ENCODE measurements at places on chromosomes 2 and 18.

DNA sequence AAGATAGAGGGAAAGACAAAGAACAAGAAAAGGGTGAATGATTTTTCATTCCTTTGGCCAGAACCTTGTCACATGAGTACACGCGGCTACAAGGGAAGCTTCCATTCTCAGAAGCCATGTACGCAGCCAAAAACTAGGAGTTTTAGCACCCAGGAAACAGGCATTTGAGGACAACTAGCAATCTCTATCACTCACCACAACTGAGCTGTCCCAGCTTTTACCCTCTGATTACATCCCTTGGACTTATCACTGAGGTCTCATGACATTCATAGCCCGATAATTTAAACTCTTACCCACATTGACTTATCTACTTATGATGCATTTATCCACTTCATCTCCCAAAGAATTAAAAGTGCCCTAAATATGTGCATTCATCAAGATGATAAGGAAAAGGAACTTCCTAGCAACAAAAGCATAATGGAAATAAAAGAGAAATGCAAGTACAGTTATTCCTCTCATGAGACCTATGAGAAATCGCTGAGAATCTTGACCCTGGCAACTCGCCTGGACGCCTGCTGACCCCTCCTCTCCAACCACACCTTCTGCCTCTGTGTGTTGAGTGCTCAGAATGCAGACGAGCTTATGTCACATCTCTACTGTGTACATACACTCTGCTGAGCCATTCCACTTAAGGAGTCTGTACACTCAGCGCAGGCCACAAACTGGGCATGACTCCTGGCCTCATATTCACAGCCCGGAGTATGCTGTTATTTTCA lies 28.7 kb upstream of the MFSD6 start:
- DNase-seq: no peak

DNA sequence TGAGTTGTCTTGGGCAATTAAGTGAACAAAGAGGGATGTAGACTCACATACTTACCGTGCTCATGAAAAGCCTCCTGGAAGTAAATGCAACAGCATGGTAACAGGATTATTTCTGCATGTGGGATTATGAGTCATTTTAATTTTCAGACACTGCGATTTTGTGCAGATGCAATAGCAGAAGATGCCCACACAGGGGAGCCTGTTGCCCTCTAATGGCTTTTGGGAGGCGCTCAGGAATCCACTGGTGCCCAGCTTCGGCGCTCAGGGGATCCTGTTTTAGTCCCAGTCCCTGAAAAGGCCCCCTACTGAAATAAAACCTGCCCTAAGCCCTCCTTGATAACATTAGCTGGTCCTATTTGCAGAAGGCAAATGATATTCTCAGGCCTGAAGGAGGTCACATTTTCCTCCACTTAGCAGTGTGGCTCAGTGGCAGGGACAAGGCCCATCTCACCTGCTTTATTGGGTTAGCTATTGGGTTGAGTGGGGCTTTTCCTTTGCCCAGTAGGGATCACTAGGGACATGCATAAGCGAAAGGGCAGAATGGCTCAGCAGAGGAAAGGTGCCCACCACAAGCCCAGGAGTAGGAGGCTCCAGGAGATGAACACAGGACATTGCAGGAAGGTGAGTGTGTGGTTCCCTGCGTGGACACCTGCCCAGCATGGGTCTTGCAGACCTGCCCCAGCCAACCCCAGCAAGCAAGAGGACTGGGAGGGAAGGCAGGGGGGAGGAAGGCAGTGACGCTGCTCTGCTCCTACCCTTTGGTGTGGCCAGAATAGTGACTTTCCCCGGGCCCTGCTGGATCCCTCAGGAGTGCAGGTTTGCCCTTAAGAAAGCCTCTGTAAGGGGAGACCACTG lies 26.5 kb upstream of the KCNS3 start:
- peak; percentile 71 for DNase-seq

DNA sequence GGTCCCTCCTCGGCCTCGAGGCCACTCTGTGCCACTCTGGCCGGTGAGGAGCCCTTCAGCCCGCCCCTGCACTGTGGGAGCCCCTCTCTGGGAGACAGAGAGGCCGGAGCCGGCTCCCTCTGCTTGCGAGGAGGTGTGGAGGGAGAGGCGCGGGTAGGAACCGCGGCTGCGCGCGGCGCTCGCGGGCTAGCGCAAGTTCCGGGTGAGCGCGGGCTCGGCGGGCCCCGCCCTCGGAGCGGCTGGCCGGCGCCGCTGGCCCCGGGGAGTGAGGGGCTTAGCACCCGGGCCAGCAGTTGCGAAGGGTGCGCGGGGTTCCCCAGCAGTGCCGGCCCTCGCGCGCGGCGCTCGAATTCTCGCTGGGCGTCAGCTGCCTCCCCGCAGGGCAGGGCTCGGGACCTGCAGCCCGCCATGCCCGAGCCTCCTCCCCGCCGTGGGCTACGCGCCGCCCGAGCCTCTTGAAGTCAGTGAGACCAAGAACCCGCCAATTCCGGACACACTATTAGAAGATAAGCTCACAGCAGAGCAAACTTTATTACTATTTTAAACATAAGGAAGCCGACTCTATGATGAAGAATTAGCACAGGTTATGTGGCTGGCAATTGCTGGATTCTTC lies 825.8 kb upstream of the FANCL start:
- DNase-seq: no peak

- DNase-seq: no peak
Observed at GRCh38 chr2:102630458-102630857, 11.1 kb downstream of the SLC9A2 start.

GRCh38 chr2:62569907-62570841 lies 64.2 kb upstream of the TMEM17 start:
- DNase-seq: no peak

DNA sequence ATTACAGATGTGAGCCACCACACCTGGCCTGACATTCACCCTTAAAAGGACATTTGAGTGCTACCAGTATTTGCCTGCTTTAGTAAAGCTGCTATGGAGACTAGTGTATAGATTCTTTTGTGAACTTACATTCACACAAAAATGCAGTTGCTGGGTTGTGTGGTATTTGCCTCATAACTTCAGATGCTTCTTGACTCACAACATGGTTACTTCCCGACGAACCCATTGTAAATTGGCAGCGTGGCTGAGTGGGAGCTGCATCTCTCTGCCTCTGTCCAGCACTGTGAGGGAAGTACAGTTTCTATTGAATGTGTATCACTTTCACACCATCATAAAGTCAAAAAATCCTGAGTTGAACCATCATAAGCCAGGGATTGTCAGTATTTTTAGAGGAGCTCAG lies 56.9 kb downstream of the RRM2 start:
- no peak for DNase-seq

- DNase-seq: no peak
Observed at GRCh38 chr2:150145299-150145692, 342.2 kb downstream of the RND3 start.

DNA sequence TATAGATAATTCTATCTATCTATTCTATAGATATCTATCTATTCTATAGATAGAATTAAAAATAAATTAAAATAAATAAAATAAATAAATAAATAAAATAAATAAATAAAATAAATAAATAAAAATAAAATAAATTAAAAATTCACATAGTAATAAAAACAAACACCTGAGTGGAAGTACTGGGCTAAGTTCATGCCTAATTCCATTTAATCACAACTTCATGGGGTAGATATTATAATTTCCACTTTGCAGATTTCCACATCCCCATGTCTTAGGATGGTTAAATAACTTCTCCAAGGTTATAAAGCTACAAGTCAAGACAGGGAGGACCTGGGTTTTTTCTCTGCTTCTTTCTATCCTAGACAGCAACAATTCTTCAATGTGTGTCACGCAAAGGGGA lies 261.4 kb upstream of the MEX3C start:
- DNase-seq: no peak

GRCh38 chr18:23537274-23537673 lies 34.0 kb downstream of the RMC1 start:
- DNase-seq: no peak

DNA sequence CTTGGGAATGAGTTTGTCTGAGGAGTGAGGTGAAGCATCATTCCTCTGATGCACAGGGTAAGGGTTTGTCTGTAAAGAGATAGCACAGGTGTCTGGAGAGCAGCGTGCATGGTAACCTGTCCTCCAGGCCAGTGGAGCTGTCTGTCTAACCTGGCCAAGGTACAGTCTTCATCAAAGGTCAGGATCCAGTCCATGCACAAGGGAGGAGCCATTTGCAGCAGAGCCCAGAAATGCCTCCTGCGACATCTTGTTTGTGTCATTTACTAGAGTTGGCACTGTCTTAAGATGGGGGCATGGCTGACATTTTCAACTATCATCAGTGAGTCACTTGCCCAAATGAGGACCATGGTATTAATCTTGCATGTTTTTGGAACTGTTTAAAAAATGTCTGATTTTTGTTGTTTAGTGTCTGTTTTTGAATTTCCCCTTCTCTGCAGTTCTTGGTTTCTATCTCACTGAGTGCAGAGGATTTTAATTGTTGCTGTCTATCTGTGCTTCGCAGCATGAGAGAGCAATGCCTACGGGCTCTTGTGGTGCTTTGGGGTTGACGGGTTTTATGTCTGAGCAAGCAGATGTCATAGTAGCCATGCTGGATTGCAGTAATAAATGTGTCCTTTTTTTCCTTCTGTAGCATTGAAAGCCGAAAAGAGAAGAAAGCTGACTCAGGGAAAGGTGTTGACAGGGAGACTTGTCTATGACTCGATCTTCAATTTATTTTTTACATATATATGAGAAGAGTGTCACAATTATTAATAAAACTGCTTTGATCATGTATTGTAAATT lies 91.3 kb downstream of the DPP4 start:
- DNase-seq: no peak

DNA sequence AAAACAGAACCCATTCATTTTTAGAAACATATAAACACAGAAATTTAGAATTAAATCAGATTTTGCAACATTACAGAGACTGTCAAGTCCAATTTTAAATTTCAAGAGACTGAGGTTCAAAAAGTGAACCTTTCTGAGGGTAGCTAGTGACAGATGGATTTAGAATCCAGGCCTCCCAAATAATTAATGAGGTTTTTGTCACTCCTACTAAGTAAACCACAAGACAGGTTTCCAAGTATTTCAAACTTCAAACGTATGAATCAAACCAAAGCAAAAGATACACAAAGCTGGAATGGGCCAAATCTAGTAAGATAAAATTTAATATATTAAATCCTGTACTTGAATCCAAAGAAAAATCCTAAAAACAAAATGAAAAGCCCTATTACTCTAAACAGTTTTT lies 25.3 kb downstream of the PPP4R3B start:
- DNase-seq: no peak

- no peak for DNase-seq
Observed at GRCh38 chr2:168465594-168465993, 9.5 kb downstream of the CERS6 start.

GRCh38 chr18:69840445-69840844 lies 107.2 kb downstream of the CD226 start:
- DNase-seq: no peak

GRCh38 chr18:23397907-23398306 lies 55.2 kb upstream of the RIOK3 start:
- no peak for DNase-seq

DNA sequence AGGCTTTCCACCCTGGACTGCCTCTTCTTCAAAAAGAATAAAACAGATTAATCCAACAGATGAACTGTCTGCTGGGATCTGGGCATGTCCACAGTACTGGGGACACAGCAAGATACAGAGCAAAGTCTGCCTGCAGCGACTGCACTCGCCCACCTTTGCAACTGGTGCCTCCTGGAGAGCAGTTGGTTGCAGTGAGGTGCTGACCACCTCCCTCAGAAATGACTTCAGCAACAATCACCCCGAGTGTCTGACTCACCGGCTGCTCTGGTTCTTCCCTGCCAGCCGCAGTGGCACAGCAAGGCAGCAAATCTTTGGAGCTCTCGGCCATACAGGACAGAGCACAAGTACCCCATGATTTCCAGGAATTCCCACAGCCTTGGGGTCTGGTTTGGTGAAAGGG lies 179.7 kb downstream of the ANAPC1 start:
- DNase-seq: no peak

DNA sequence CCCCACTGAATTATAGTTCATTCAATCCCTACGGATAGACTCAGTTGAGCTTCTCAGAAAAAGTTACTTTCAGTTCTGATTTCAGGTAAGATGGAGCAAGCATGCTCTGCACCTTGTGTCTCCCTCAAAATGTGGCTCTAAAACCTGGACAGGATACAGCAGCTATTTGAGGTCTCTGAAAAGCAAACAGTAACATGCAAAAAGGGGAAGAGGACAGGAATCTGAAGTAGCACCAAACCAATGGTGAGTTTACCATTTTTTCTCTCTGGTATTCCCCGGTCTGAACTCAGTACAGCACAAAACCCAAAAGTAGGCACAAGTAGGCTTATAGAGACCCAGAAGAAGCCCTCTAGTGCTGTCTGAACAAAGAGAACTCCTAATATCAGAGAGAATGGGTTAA lies 34.1 kb downstream of the LANCL1 start:
- no peak for DNase-seq

GRCh38 chr2:121976926-121977325 lies 221.5 kb downstream of the TSN start:
- no peak for DNase-seq

GRCh38 chr2:67544286-67544685 lies 147.2 kb downstream of the ETAA1 start:
- DNase-seq: no peak

DNA sequence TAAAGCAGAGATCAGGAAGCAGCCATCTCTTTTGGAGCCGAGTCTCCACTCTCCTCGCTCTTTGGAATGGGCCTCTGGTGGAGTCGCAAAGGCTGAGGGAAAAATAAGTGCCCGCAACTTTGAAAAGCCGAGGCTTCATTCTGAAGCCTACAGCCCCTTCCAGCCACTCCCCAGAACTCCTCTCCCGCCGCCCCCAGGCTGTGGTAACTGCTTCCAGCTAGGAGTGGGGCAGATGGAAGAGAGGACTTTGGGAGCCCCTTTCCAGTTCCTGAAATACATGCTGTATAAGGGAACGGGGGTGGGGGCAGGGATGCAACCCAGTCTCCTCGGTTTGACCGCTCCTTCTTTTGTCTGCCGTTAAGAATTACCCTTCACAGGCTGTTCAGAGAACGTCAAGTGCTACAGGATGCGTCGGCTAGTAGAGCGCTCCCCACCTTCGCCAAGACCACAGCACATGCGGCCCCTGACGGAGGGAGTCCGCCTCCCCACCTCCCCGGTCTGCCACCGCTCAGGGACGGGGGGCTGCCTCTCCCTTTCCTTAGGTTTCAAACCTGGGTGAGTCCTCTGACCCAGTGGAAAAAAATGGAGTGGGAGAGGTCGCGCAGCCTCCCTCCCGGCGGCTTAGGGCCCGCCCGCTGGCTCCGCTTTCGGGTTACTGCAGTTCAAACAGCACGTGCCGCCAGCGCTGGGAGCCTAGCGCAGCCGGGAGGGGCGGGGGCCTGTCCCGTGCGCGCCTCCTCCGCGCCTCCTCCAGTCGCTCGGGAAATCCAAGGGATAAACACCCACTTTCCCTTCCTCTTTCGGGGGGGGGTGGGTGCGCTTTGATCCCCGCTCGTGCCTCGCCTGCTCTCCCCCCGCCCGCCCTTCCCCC lies 4.9 kb downstream of the CYP26B1 start:
- no peak for DNase-seq

DNA sequence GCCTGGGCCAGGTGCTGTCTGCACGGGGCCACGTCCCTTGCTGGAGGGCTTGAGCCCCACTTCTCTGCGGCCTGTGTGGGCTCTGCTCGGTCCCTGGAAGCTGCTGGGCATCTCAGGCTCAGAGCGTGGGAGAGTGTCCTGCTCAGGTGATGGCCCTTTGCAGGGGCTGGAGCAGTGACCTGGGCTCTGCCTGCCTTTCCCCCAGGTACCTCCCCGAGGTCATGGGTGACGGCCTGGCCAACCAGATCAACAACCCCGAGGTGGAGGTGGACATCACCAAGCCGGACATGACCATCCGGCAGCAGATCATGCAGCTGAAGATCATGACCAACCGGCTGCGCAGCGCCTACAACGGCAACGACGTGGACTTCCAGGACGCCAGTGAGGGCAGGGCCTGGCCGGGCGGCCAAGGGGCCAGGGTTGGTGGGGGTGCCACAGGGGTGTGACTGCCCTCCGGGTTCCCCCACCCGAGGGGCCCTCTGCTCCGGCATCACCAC lies 29.9 kb downstream of the GPC1 start:
- peak; percentile 8 for DNase-seq

Measured in BE2C (cell line).